ENCODE measurements at places on chromosomes 2 and 18. TPM values are rescaled to one million over a fixed set of nuclear protein-coding genes. Genes with fewer than 3 reads are reported as not detected.

HOXD11 gene
- not detected for total RNA-seq

CCBE1 gene
- total RNA-seq = not detected

SPTBN1 gene
- total RNA-seq = 540 TPM

MAP2 gene
- total RNA-seq = 19.6 TPM

PLGLB2 gene
- 2.5 TPM for total RNA-seq

SLC9A2 gene
- not detected for total RNA-seq

- H3K4me1 ChIP-seq = no peaks in the 10 kb centered on the region
- no peaks in the 10 kb centered on the region for H3K36me3 ChIP-seq
- H3K4me3 ChIP-seq = no peak overlapping the region
- no peak overlapping the region for H3K27ac ChIP-seq
These were observed 246.3 kb downstream of the SOX11 start for GRCh38 chr2:5938566-5938896.

DNA sequence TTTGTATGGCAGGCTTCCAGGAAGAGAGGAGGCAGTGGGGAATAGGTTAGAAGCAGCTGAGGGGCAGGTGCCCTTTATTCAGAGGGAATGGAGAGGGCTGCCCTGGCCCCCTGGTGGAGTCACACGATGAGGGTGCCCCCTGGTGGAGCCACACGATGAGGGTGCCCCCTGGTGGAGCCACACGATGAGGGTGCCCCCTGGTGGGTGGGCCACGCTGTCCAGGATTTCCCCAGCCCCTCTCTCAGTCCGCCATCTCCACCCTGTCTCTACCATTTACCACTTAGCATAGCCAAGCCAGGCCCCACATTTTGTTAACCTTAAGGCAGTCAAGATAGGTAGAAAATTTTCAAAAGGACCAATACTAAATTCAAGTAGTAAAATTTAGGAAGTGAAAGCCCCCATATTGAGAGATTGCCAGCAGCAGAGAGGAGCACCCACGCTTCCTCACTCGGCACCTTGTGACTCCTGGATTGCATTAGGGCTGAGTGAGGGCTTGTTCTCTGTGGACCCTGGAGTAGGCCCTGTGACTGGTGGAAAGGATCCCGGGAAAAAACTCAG, 10.4 kb upstream of the FAM228A start:
- no peak overlapping the region for H3K4me3 ChIP-seq
- H3K4me1 ChIP-seq = no peaks in the 10 kb centered on the region
- no peaks in the 10 kb centered on the region for H3K36me3 ChIP-seq
- DNase-seq = no peak
- H3K27me3 ChIP-seq = no peaks in the 10 kb centered on the region
- H3K27ac ChIP-seq = no peak overlapping the region

GRCh38 chr2:56666777-56667176, 483.0 kb downstream of the CCDC85A start:
- H3K27me3 ChIP-seq = no peaks in the 10 kb centered on the region
- DNase-seq = no peak
- H3K4me3 ChIP-seq = no peak overlapping the region
- H3K36me3 ChIP-seq = no peaks in the 10 kb centered on the region
- no peaks in the 10 kb centered on the region for H3K4me1 ChIP-seq

DNA sequence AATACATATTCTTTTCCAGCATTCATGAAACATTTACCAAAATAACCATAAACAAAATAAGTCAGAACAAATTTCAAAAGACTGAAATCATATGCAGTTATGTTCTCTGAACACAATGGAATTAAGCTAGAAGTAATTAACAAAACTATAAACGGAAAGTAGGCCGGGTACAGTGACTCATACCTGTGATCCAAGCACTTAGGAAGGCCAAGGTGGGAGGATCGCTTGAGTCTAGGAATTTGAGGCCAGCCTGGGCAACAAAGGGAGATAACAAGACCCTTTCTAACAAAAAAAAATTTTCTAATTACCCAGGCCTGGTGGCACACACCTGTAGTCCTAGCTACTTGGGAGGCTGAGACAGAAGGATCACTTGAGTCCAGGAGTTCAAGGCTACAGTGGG, 14.9 kb downstream of the ATAD2B start:
- H3K27ac ChIP-seq = no peak overlapping the region
- H3K27me3 ChIP-seq = no peaks in the 10 kb centered on the region
- DNase-seq = no peak
- H3K36me3 ChIP-seq = no peaks in the 10 kb centered on the region
- H3K4me1 ChIP-seq = peaks cover 6% of the 10 kb centered on the region

DNA sequence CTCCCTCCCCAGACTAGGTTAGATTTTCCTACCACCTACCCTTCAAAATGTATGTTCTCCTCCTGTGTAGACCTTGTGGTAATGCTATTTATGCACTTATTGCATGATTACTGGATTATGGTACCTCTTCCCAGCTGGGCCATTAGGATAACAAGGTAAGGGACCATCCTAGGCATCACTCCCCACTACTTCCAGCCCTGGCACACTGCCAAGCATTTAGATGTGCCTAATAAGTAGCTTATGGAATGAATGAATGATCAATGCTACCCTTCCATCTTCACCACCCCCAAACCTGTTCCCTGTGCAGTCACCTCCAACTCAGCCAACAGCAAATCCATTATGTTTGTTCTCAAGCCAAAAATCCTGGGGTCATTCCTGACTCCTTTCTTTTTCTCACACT, 93.4 kb downstream of the C1QL2 start:
- DNase-seq = no peak
- no peaks in the 10 kb centered on the region for H3K4me1 ChIP-seq
- H3K27ac ChIP-seq = no peak overlapping the region
- H3K36me3 ChIP-seq = no peaks in the 10 kb centered on the region
- no peaks in the 10 kb centered on the region for H3K27me3 ChIP-seq

DNA sequence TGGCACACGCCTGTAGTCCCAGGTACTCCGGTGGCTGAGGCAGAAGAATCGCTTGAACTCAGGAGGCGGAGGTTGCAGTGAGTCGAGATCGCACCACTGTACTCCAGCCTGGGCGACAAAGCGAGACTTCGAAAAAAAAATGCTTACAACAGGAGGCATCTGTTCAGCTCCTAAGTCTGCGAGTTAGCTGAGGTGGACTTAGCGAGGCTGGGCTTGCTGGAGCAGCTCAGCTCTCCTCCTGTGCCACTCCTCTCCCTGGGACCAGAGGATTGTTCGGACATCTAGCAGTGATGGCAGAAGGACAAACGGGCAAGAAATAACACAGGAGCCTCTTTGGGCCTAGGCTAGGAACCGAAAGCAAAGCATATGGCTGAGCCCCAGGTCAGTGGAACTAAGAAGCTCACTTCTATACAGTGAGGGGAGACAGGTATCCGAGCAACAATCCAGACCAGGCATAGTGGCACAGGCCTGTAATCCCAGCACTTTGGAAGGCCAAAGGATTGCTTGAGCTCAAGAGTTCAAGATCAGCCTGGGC, 260.1 kb downstream of the GLI2 start:
- DNase-seq = no peak
- H3K36me3 ChIP-seq = no peaks in the 10 kb centered on the region
- no peak overlapping the region for H3K4me3 ChIP-seq
- no peaks in the 10 kb centered on the region for H3K4me1 ChIP-seq

DNA sequence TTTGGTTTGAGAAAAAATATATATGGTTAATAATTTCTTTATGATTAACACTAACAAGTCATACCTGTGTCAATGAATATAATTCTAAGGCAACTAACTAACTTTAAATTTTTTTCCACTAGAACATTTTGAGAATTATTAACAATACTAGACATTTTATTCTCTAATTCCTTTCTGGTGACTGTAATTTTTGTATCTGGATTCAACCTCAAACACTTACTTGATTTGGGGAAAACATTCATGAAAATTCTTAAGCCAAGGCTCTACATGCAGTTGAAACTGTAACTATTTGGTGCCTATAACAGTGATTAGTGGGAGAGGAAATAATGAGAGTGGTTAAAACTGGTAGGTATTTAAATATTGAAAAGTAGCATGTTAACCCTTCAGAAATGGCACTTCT, 546.5 kb upstream of the KLHL29 start:
- no peaks in the 10 kb centered on the region for H3K36me3 ChIP-seq
- no peak overlapping the region for H3K27ac ChIP-seq
- no peak for DNase-seq
- H3K27me3 ChIP-seq = no peaks in the 10 kb centered on the region
- no peaks in the 10 kb centered on the region for H3K4me1 ChIP-seq
- H3K4me3 ChIP-seq = no peak overlapping the region

Data from aorta (tissue), 5 donors.